ENCODE measurements at places on chromosomes 5 and 9.
A peak's percentile ranks its signal among the peaks of the same experiment; 100 is the strongest.

DNA sequence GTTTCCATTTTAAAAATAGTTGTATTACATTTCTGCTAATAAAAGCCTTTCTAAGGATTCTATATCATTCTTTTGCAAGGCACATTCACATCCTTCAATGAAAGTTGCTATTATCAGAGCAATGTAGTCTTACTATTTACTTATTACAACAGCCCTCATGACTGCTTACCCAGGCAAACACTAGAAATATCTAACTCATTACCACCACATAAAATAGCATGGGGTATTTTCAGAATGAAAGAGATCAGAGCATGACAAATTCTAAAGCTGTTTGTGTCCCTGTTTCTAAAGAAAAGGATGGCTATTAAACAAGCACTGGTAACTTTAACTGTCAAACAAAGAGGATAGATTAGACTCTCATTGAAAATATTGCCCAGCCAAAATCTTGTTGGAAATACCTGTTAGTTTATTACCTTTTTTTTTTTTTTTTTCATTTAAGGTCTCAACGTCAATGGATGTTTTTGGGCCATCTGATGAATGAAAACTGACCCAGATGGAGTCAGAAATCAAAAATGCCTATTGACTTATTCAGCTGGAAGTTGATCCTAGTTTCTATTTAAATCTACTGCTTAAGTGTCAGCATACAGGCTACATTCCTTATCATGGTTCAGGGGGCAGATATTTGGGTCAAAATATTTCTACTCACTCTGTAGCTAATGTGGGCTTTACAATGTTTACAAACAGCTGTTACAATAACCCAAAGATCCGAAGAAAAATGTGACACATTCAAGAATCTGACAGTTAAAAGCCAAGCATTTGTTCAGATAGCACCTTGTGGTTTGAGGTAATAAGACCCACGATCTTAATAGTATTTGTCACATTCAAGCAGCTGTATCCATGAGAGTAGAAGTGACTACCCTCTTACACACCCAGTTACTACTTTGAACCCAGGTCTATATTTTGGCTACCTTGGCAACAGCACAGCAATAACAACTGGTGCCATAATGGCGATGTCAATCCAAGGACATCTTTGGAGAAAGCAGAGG, 554.8 kb upstream of the MEF2C start:
- DNase-seq: no peak

DNA sequence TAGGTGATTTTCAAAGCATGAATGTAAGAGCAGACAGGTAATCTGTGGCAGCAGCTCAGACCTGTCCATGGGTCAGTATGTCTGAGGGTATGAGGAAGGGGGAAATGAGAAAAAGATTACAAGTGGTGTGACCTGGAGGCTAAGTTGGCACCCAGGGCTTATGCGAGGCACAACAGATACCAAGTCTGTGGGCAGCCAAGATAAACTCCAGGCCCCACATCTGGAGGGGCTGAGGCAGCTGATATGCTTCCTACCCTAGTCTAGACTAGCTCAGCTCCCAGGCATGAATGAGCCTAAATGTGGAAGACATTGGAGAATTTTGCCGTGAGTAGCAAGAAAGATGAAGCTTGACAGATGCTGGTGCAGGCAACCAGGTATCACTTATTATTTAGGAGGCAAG, 151.7 kb downstream of the PIK3R1 start:
- no peak for DNase-seq

GRCh38 chr5:42887097-42887496, 75.4 kb upstream of the SELENOP start:
- no peak for DNase-seq

DNA sequence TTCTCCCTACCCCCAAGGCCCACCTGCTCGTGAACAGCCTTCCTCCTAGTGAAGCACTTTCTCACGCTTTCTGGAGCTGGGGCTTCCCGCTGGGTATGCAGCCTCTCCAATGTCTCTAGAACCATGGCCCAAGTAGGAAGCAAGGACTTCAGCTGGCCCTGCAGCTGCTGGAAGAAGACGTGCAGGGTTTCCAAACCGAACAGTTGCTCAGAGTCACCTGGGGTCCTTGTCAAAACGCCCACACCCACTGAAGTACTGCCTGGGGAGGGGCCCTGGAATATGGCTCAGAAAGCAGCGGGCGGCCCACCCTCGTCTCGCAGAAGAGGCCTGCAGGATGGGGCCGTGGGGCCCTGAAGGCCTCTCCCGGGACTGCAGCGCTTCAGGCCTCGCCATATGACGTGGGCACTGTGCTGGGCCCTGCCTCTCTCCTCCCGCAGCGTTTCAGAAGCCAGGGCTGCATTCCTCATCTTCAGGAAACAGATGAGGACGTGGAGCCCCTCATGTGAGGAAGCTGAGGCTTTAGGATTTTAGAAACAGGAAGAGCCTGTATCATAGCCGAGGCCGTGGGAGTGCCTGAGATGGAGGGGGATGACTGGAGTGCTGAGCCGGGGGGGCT, 116.0 kb upstream of the LMX1B start:
- DNase-seq: no peak

DNA sequence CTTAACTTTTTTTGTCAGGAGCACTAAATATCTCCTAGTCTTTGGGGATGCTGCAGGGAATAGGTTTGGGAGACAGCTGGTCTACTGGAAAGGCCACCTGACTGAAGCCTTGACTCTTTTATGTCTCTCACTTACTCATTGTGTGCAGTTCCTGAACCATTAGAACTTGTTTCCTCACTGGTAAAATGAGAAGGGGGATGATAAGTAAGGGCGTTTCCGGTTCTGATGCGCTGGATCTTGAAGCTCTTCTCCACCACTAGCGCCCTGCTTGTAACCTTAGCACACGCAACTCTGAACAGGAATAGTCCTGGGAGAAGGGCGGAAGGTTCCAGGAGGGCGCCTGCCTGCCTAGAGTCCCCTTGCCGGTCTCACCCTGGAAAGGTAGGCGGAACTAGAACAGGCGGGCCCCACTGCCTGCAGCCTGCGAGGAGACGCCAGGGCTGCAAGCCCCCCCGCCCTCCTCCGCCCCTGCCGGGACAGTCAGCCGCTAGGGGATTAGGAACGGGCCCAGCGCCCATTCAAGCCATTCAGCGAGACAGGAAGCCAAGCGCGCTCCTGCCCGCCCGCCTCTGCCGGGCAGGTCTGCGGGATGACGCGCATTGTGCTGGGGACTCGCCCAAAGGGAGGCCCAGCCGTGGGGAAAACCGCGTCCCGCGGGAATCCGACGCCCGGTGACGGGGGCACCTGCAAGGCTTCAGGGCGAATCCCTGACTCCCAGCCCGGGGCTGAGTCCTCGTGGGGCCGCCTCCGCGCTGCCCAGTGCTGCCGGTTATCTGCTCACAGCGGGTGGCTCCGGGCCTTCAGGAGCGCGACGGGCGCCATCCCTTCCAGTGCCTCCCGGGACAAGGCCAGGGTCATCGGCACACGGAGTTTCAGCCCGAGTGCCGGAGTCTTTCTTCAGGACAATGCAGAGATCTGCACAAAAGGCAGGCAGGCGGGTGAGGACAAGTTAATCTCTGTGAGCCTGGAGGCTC, 44.0 kb upstream of the XPA start:
- DNase-seq: peak; percentile 72

- DNase-seq: no peak
These were observed 35.3 kb downstream of the PFDN1 start for GRCh38 chr5:140267559-140268018.

DNA sequence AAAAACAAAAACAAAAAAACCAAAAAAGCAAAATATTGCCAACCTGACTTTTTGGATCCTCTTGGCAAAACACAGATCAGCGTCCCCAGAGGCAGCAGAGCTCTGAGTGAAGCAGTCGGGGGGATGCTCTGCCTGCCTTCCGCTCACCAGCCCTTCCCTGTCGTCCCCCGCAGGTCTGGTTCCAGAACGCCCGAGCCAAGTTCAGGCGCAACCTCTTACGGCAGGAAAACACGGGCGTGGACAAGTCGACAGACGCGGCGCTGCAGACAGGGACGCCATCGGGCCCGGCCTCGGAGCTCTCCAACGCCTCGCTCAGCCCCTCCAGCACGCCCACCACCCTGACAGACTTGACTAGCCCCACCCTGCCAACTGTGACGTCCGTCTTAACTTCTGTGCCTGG, 20.7 kb downstream of the LHX2 start:
- DNase-seq: no peak

GRCh38 chr5:172875505-172876279, 41.6 kb downstream of the ERGIC1 start:
- DNase-seq: no peak

DNA sequence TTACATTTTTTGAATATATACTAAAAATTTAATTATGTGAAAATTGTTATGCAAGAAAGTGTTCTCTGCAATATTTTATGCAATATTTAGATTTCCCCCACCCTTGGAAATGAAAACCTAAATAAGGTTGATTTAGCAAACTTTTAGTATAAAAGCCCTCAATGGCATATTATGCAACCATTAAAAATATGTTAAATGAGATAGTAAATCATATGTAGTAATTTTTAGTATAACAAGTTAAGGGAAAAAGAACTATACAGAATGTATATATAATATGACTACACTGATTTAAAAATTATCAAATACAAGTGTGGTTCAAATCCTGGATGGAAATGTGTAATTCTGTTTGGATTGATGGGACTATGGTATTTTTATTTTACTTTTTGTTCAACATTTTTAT, 116.9 kb upstream of the MEF2C start:
- DNase-seq: no peak

- no peak for DNase-seq
These were observed 310.0 kb downstream of the GLIS3 start for GRCh38 chr9:3989915-3990314.

GRCh38 chr5:43833961-43834360, 231.0 kb downstream of the NNT start:
- no peak for DNase-seq

GRCh38 chr5:177484902-177485549, 11.6 kb upstream of the DBN1 start:
- DNase-seq: no peak

DNA sequence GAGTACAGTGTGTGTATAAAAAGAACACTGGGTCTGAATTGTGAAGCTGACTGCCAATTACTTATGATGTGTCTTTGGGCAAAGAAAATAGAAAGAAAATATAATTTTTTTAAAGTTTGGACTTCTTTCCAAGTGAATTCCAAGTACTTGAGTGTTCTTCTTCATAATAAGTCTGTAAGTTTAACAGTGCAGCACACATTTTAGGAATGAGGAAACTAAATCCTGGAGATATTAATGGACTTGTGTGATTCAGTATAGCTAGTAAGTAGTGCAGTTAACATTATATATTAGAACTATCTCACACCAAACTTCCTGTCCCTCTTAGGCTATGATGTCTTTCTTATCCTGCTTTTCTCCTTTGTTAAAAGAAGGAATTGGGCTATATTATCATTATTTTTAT, 1953.8 kb downstream of the MAT2B start:
- no peak for DNase-seq

- DNase-seq: no peak
These were observed 110.9 kb downstream of the LIFR start for GRCh38 chr5:38445374-38446028.

GRCh38 chr5:56601641-56602071, 213.7 kb upstream of the MAP3K1 start:
- DNase-seq: no peak

Data from heart left ventricle (tissue), 16 donors.